ENCODE measurements at places on chromosomes 5 and 9. TPM values are rescaled to one million over a fixed set of nuclear protein-coding genes. Genes with fewer than 3 reads are reported as not detected.

GRCh38 chr9:103407260-103407659, 412.1 kb downstream of the CYLC2 start:
- no peak for DNase-seq

DNA sequence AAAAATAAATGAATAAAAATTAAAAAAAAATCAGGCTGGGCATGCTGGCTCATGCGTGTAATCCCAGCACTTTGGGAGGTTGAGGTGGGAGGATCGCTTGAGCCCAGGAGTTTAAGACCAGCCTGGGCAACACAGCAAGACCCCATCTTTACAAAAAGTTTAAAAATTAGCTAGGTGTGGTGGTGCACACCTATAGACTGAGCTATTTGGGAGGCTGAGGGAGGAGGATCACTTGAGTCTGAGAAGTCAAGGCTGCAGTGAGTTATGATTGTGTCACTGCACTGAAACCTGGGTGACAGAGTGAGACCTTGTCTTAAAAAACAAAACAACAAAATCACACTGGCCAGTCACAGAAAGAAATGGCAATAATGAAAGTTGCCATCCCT, 3.4 kb upstream of the CNTRL start:
- DNase-seq, result peak; percentile 43

GRCh38 chr5:15354021-15354420, 146.0 kb upstream of the FBXL7 start:
- DNase-seq, result no peak

GRCh38 chr9:14043483-14043882, 270.5 kb downstream of the NFIB start:
- no peak for DNase-seq

- no peak for DNase-seq
Observed at GRCh38 chr9:134186471-134187109, 22.2 kb upstream of the RNU6ATAC start.

DNA sequence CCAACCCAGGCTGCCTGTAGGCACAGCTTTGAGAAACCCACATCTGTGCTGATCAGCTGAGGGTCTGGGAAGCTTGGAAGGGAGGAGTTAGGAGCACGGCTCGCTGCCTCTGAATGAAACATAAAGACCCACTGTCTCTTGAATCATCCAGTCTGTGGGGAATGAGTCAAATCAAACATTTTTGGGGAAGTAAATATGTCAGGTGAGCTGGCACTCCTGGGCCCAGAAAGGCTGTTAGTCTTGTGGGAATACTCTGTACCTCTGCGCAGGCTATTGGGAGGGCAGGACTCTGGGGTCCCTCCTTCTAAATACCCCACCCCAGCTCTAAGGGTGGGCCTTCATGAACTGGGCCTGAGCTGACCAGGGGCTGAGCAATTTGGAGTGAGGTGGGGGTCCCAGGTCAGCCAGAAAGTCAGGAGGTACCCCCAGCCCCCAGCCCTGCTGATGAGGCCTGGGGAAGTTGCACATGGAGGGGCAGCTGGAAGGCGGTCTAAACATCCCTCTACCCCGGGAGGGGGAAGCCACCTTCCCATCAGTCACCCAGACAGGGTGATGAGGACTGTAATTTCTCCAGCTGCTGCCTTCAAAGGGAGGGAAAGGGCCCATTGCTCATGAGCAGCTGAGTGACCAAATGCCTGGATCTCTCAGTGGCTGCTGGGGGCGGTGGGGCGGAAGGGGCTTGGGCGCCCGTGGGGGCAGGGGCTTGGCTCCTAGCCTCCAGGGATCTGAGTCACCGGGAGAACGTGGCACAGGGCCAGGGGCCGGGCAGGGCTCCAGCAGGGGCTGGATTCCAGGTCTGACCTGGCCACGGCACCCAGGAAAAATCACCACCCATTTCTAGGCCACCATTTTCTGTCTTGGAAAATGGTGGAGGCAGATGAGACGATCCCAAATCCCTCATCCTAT, 10.8 kb downstream of the FIBCD1 start:
- no peak for DNase-seq

- DNase-seq, result no peak
Observed at GRCh38 chr9:69317081-69317480, 7.9 kb upstream of the ENTREP1 start.

- DNase-seq, result no peak
Observed at GRCh38 chr5:169279125-169279524, 21.8 kb downstream of the SLIT3 start.

DNA sequence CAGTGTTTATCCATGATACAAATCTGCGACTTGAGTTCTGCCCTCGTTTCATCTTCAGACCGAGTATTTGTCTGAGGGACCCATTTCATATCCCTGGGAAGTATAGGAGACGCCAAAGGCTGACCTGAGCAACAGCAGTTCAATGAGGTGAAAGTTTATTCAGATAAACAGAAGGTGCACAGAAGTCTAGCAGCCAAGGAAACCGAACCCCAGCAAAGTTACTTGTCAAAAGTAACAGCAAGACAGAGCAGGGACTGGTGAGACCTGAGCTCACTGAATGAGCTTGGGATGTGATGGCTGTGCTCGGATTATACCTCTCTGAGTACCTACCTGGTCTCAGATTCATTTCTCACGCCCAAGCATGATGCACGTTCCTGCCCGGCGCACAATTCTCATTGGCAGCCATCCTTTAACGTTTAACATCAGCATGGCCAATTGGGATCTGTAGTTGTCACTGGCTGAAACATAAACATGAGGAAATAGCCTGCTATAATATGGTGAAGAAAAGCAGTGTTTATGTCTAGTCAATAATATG, 599 bp downstream of the LYRM7 start:
- DNase-seq, result peak; percentile 62

- DNase-seq, result peak; percentile 12
Observed at GRCh38 chr5:60287174-60287771, 393.7 kb upstream of the PDE4D start.

GRCh38 chr5:76525956-76526355, 97.2 kb downstream of the F2RL2 start:
- no peak for DNase-seq

DNA sequence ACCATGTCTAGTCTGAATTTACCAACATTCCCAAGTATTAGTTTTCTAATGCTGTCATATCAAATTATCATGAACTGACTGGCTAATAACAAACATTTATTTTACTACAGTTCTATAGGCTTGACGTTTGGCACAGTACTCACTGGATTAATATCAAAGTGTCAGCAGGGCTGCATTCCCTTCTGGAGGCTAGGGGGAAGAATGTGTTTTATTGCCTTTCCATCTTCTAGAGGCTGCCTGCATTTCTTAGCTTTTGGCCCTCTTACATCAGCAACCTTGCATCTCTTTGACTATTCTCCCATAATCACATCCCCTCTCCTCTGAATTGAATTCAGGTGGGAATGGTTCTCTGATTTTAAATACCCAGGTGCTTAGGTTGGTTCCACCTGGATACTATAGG, 84.7 kb downstream of the EDIL3 start:
- no peak for DNase-seq

GRCh38 chr9:69637817-69638200, 34.4 kb downstream of the APBA1 start:
- DNase-seq, result no peak

DNA sequence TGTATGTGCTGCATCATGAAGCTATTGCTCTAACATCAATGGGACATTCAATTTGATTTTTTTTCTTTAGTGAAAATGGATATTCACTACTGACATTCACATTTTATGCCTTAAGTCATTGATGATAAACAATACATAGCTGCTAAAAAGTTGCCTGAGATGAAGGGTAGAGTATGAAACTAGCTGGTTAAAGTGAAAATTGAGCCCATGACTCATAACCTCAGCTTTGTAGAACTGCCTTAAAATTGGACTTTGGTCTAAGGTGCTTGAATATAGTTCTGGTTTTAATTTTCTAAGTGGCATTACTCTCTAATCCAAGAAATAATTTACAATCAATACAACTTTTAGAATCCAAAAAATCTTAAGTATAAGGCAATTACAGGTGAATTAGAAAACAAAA, 740.4 kb upstream of the RIOK2 start:
- no peak for DNase-seq

DNA sequence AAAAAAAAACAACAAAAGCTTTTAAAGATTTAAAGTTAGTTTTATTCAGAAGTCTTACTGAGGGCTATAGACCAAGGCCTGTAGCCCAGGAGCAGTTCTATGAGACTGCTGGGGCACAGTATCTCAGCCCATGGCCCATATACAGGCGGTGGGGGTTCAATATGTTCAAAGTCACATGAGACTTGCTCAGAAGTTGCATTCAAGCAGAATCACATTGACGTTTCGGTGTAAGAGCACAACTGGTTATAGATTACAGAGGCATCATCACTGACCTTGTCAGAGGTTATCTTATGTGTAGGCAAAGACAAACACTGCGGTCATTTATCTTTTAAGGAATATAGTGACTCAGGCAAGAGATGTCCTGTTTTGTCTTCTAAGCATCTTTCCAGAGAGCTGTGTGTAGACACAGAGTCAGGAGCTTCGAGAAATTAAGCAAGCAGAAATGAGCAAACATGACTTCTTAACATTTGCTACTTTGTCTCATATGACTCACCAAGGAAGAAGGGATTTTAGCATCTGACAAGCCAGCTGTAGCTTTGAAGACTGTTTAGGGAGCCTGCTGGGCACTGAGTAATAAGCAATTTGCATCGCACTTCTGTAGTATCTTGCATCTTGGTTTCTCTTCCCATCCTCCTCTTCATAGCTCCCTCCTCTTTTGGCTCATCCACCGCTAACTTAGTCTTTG, 12.9 kb upstream of the F2RL1 start:
- DNase-seq, result peak; percentile 15

DNA sequence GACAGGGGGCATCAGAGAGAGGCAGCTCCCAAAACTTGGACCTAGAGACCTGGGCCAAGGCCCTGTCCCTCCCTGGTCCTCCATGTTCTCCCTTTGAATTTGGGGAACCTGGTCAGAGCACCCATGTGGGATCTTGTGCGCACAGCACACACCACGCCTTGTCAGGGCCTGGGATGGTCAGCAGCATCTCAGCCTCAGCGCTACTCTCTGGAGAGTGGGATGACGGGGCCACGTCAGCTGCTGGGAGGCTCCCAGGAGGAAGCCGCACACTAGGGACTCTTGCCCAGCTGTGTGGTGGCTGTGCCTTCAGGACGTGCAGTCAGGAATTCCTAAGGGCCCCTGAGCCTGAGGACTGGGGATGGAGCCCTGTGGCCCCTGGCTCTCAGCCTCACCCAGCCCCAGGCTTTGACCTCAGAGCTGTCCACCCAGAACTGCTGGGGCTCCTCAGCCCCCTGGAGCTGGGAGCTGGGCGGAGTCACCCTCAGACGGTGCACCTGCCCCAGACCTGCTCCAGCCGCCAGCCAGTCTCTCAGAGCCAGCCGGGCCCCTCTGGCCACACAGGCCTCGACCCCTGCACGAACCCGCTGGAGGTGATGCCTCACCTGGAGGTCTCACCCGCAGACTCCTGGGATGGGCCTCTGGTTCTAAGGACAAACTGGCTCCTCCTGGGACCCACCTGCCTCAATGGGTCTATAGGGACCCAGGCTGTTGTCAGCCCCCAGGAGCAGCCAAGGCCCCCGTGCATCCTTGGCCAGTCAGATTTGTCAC, 38.3 kb upstream of the EGFL7 start:
- no peak for DNase-seq

DNA sequence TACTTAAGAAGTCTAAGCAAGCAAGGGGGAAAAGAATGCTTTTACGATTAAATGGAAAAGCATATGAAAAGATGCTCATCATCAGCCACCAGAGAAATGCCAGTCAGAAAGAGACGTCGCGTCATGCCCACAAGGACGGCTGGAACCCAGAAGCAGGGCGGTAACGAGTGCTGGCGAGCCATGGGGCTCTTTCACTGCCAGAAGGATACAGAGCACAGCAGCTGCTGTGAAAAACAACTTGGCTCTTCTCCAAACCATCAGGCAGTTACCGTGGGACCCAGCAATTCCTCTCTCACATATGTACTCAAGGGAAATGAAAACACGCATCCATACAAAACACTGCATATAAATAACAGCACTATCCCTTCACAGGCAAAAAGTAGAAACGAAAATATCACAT, 95.5 kb downstream of the CAMSAP1 start:
- DNase-seq, result no peak

GRCh38 chr9:94903961-94904421, 177.5 kb downstream of the AOPEP start:
- DNase-seq, result no peak

DNA sequence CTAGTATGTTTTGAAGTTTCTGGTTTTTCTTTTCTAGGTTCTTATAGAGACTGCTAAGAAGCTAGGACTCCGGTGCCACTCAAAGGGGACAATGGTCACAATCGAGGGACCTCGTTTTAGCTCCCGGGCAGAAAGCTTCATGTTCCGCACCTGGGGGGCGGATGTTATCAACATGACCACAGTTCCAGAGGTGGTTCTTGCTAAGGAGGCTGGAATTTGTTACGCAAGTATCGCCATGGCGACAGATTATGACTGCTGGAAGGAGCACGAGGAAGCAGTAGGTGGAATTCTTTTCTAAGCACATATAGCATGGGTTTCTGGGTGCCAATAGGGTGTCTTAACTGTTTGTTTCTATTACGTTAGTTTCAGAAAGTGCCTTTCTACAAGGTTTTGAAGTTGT, 52.2 kb downstream of the MTAP start:
- DNase-seq, result no peak

DNA sequence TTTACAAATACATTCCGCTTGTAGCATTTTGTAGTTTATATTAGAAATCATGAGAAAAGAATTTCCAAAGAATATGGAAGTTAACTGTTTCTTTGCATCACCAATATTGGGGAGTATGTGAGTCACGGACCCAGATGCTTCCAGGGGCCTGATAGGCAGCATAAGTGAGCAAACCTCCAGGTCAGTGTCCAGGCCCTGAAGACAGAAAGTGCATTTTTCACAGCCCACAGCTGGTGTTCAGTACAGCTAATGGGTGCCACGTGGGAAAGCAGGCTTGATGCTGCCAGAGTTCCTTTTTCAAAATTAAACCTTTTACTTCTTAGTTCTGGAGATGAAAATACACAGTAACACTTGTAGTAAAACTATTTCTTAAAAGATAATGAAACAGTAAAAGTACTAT, 454.4 kb upstream of the ACTBL2 start:
- no peak for DNase-seq

DNA sequence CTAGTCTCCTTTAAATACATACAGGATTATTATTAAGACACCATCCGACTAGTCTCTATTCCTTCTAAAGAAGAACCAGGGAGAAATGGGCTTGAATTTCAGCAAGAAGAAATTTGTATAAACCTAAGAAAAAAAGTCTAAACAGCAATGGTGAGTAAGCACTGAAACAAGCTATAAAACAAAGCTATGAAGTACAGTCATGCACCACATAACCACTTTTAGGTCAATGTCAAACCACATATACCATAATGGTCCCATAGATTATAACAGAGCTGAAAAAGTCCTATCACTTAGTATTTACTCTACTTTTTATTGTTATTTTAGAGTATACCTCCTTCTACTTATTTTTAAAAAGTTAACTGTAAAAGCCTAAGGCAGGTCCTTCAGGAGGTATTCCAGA, 102.0 kb upstream of the NFIB start:
- DNase-seq, result no peak

Gene AMBP
- total RNA-seq, result not detected

Gene GDA
- total RNA-seq, result not detected

Gene ELAVL2
- total RNA-seq, result not detected

Gene ZSWIM6
- 5.5 TPM for total RNA-seq

Gene PDE6A
- total RNA-seq, result not detected

Gene FGD3
- 47.7 TPM for total RNA-seq

Gene SERF1A
- total RNA-seq, result 16.3 TPM

Gene DMRT2
- total RNA-seq, result 0.58 TPM

Gene IL4
- 6.8 TPM for total RNA-seq

Gene IQGAP2
- total RNA-seq, result 93.0 TPM

Gene NR5A1
- total RNA-seq, result not detected

Data from activated CD4-positive, alpha-beta memory T cell treated with anti-CD3 and anti-CD28 coated beads for 36 hours (primary cell).